ENCODE measurements at places on chromosomes 5 and 9.

GRCh38 chr5:103867857-103868598 lies 305.4 kb upstream of the NUDT12 start:
- no peak overlapping the region for H3K4me3 ChIP-seq
- no peaks in the 10 kb centered on the region for H3K27me3 ChIP-seq
- H3K4me1 ChIP-seq: no peaks in the 10 kb centered on the region
- no peak overlapping the region for H3K27ac ChIP-seq
- no peaks in the 10 kb centered on the region for H3K36me3 ChIP-seq

DNA sequence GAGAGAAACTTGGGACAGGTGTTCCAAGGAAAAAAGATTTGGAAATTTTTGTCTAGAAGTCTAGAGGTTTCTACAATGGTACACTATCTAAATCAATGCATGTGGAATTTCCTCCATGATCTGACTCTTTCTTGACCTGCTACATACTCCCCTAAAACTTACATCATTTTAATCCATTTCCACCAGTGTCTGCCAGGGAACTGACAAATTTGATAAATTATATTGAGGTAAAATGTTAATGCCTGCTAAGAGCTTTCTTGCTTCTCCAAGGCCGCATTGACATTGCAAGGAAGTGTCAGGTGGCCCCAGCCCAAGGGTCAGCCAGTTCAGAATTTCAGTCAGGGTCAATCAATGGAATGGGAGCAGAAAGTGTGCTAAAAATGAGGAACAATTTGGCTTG lies 163.4 kb upstream of the FBXL17 start:
- no peaks in the 10 kb centered on the region for H3K36me3 ChIP-seq
- DNase-seq: no peak
- H3K27me3 ChIP-seq: no peaks in the 10 kb centered on the region
- H3K4me1 ChIP-seq: no peaks in the 10 kb centered on the region
- H3K4me3 ChIP-seq: no peak overlapping the region
- no peak overlapping the region for H3K27ac ChIP-seq

DNA sequence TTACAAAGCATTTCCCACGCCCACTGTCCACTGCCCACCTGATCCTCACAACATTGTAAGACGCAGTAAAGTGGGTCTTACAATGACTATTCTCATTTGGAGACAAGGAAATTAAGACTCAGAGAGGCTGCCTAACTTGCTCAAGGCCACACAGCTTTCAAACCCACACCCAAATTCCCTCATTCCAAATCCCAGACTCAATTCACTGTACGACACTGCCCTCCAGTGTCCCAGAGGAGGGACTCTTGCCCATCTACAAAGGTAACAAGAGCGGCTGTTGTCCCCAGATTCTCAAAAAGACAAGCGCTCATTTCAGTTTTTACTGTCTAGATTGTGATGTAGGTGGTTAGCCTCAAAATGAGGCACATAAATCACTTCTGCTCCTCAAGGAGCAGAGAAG lies 184.6 kb downstream of the ACTL7B start:
- no peaks in the 10 kb centered on the region for H3K36me3 ChIP-seq
- no peak overlapping the region for H3K27ac ChIP-seq
- no peaks in the 10 kb centered on the region for H3K27me3 ChIP-seq
- H3K4me1 ChIP-seq: no peaks in the 10 kb centered on the region
- no peak overlapping the region for H3K4me3 ChIP-seq

- no peaks in the 10 kb centered on the region for H3K4me1 ChIP-seq
- H3K27ac ChIP-seq: no peak overlapping the region
- no peaks in the 10 kb centered on the region for H3K27me3 ChIP-seq
- DNase-seq: no peak
- no peaks in the 10 kb centered on the region for H3K36me3 ChIP-seq
Measured at GRCh38 chr9:89378541-89378940, 60.2 kb downstream of the SECISBP2 start.

DNA sequence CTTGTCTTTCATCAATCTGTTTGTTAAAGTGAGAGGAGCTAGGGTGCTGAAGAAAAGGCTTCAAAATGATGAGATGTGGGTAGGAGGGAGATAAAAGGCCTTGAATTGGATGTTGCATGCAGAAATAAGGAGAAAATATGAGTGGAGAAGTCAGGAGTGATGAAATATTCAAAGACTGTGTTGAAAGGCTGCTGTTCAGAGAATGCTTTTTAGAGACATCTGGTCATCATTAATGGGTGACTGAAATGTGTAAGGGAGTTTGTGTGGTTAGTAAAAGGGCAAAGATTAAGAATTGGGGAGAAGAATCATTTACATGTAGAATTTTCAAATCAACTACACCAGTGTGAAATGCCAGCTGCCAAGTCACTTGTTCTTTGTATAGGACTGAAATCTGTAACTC lies 383.9 kb downstream of the MAT2B start:
- no peaks in the 10 kb centered on the region for H3K36me3 ChIP-seq
- no peak overlapping the region for H3K27ac ChIP-seq
- H3K27me3 ChIP-seq: no peaks in the 10 kb centered on the region
- DNase-seq: no peak

DNA sequence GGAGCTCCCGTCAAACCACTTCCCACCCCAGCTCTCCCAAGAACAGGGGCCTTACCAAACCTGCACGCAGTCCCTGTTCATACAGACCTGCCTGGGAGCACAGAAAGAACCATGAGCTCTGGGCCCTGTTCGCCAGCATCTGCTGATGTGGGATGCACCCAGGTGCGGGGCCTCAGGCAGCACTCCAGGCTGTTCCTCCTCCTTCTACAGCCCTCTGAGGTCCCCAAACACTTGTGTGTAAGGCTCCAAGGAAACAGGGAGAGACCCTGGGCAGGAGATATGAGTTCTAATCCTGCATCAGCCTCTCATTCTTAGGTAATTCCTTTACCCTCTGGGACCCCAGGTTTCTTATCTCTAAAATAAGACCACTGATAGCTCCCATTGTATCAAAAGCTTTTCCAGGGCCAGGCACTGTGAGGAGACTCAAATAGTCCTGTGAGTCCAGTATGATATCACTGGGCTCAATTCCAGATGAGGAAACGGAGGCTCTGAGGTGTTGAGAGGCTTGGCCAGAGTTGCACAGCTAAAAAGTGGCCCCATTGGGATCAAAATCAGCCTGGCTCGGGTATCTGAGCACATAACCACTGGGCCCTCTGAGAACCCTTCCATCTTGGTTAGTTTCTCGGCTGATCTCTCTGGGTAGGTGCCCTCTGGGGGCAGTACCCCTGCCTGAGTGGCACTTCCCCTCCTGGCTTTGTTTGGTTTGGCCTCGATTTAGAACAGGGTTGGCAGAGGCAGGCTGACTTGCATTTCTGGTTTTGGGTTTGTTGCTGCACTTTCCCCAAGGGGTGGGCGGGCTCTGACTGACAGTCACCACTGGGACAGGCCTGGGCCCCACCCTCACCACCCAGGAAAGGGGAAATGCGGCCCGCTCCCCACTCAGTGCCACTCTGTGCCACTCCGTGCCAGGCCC lies 116.8 kb downstream of the RGS3 start:
- DNase-seq: peak; percentile 93
- no peaks in the 10 kb centered on the region for H3K27me3 ChIP-seq
- H3K4me1 ChIP-seq: peaks cover 33% of the 10 kb centered on the region
- H3K27ac ChIP-seq: peak overlapping the region; percentile 91

GRCh38 chr9:88536951-88537760 lies 2.2 kb downstream of the NXNL2 start:
- no peak for DNase-seq
- no peak overlapping the region for H3K4me3 ChIP-seq
- H3K36me3 ChIP-seq: no peaks in the 10 kb centered on the region
- H3K4me1 ChIP-seq: peaks cover 7% of the 10 kb centered on the region
- H3K27me3 ChIP-seq: no peaks in the 10 kb centered on the region
- peak overlapping the region; percentile 92 for H3K27ac ChIP-seq

DNA sequence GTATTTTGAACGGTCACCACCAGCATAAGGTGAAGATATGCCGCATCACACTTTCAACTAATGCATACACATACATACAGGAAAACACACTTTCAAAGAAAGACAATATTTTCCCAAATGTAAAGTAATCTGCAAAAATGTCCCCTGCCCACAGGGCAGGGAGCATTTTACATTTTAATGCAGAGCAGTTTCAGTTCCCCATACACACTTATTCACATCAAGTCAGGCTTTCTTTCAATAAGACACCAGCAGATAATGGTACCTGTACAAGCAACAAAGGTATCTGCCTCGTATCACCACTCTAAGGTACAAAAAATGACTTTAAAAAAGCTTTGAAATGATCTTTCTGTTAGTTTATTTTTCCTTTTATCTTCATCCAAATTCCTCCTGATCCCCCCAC lies 247.1 kb upstream of the CCNG1 start:
- no peak for DNase-seq
- H3K4me1 ChIP-seq: no peaks in the 10 kb centered on the region
- no peaks in the 10 kb centered on the region for H3K36me3 ChIP-seq

GRCh38 chr5:36301858-36302603 lies at the start of gene RANBP3L:
RANBP3L (minus strand) TSS chr5:36301902; CDS start chr5:36301416, 486 bp downstream.
- H3K27me3 ChIP-seq: no peaks in the 10 kb centered on the region
- no peaks in the 10 kb centered on the region for H3K36me3 ChIP-seq
- no peaks in the 10 kb centered on the region for H3K4me1 ChIP-seq

DNA sequence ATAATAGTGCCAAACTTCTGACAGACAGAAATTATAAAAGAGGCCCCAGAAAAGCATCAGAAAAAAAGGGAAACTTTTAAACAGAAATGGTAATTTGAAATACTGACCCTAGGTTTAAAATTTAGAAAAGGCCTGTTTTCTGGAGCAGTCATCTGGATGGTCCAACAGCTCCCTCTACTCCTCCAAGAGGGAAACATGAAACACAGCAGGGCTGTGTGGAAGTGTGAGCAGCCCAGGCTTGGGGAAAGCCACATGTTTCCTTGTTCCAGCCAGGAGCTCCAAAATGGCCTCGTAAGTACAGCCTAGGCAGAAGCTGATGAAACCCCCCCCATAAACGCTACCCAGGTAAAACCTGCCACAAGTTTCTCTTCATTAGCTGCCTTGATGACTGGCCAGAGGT lies 499.3 kb upstream of the ADAMTS16 start:
- H3K4me3 ChIP-seq: no peak overlapping the region
- H3K4me1 ChIP-seq: no peaks in the 10 kb centered on the region
- no peak for DNase-seq

DNA sequence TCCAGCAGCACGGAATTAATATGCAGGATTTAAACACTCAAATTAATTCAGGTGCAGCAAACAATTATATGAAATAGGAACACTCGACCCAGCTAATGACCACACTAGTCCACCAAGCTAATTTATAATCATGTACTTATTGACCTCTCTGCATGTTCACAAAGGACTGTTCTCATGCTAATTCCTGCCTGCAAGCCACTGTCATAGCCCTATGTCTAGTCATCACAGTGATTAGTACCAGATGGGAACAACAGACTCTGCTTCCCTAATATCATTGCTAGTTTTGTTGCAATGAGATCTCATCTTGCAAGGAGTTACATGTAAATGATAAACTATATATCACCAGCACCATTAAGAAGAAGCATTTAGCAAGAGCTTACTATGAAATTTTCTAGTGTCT lies 553.0 kb upstream of the GRAMD2B start:
- DNase-seq: no peak
- no peak overlapping the region for H3K4me3 ChIP-seq
- no peaks in the 10 kb centered on the region for H3K4me1 ChIP-seq
- H3K27me3 ChIP-seq: no peaks in the 10 kb centered on the region
- no peak overlapping the region for H3K27ac ChIP-seq
- no peaks in the 10 kb centered on the region for H3K36me3 ChIP-seq

GRCh38 chr9:18185196-18185595 lies 288.8 kb upstream of the ADAMTSL1 start:
- H3K4me3 ChIP-seq: no peak overlapping the region
- no peaks in the 10 kb centered on the region for H3K4me1 ChIP-seq
- no peak for DNase-seq
- no peaks in the 10 kb centered on the region for H3K27me3 ChIP-seq
- no peak overlapping the region for H3K27ac ChIP-seq
